ENCODE measurements at places on chromosomes 7 and 10.

DNA sequence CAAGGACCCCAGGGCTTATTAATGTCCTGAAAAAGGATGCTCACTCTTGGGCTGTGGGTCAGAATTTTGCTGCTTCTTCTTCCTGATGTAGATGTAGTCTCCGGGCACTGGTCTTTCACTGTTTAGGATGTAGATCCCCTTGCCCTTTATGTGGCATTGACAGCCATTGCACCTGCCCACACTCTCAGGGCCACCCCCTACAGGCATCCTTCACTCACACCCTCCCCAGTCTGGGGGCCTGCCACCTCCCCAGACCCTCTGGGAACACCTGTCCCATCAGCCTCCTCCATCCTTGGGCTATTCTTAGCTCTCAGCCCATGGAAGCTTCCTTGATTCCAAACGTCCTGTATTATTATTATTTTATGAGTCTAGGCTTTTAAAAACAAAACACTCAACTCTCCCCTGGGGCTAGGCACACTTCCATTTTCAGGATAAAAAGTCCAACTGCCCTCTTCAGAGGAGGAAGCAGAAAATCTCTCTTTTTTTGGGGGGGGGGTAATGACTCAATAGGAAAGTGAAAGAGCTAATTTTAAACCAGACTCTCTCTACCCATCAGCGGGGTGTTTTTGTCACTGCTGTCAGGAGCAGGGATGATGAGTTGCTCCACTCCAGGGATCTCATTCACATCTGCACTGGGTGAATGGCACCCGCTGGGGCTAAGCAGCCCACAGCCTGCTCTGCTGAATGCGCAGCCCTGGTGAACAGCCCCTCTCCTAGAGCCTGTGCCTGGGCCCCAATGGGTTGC, 11.5 kb upstream of the KLRG2 start:
- no peak for DNase-seq

- no peak for DNase-seq
These were observed at the start of gene MNX1 for GRCh38 chr7:157010588-157011332. Gene MNX1 (minus strand): TSS chr7:157010663. CDS start chr7:157010350, 313 bp downstream.

GRCh38 chr7:107171496-107171895, 2.7 kb downstream of the HBP1 start:
- DNase-seq: no peak

GRCh38 chr10:125415006-125415633, 254.8 kb upstream of the CTBP2 start:
- no peak for DNase-seq

GRCh38 chr10:131746241-131746711, 154.5 kb upstream of the PPP2R2D start:
- no peak for DNase-seq

GRCh38 chr10:76017733-76018433, 586.5 kb downstream of the LRMDA start:
- no peak for DNase-seq

DNA sequence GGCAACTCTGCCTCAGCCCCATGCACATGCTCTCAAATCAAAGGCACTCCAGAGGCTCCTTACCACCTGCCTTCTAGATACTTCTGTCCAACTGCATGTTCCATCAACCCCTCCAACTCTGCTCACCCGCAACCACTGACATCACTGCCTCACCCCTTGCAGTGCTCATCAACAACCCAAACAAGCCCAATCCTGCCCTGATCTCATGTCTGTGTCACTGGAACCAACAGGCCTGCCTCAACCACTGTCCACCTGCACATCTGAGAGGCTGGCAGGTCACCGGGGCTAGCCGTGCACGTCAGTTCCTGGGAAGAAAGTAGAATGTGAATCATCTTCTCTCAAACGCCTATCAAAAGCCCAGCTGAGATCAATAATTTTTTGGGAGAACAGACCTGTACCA, 33.3 kb downstream of the CTBP2 start:
- DNase-seq: no peak

GRCh38 chr10:107152087-107152486, 12.4 kb downstream of the SORCS1 start:
- DNase-seq: no peak

- DNase-seq: no peak
These were observed 87.3 kb upstream of the SEC61G start for GRCh38 chr7:54846273-54846672.

GRCh38 chr7:90560730-90561129, 35.4 kb upstream of the CDK14 start:
- DNase-seq: no peak

DNA sequence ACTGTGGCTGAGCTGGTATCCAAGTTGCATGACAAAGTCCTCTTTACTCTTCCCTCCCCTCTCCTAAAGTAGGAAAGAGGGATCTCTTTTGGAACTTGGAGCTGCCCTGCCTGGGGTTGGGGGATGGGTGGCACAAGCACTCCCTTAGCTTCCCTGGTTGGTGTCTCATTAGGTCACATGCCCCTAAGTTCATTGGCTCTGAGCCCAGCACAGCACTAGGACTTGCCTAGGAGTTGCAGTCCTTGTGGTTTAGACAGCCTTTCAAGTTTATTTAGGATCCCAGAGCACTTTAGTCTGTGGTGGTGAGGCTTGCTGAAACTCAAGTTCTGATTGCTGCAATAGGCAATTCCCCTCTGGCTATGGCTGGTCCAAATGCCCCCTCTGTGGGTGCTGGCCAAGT, 281.4 kb downstream of the NXPH1 start:
- no peak for DNase-seq

DNA sequence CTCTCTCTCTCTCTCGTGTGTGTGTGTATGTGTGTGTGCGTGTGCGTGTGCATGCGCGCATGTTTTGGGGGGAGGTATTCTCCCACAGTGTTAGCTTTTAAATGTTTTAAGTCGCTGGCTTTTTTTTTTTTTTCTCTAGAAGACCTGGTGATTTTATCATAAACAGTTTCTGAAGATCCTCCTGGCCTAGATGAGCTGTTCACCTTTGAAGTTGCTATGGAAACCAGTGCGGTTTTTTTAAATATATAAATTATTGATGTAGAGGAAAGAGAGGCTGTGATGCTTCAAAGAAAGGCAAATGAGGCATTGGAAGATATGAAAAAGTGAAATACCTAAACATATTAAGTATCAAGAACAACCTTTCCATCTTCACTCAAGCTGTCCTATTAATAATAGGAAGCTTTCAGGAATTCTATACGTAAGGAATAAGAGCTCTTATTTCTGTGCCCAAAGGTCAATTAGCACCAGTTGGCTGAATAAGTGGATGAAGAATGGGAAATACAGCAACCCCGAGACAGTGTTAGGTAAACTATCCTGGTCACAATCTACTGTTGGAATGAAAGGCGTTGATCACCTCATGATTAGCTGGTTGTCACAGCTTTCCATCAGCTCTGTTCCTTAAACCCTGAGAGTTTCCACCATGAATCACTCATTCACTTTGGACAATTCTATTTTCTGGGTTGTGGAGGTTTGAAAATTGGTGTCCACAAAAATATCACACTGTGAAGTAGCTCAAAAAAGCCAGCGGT, 66.5 kb upstream of the SLC35G1 start:
- DNase-seq: no peak

DNA sequence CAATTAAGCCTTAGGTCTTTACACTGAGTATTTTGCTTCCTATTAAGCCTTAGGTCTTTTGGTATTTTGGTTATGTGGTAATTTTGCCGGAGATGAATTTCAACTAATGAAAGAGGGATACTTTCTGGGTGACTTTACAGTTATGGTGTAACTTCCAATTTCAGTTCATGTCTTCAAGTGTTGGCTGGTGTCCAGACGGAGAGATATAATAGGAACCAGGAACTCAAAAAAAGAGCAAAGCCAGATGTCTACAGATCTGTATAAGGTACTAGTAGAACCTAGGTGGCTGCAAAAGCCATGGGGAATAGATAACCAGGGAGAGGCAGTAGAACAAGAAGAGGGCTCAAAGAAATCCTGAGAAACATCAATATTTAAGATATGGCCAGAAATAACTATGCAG, 12.3 kb downstream of the ERCC6 start:
- DNase-seq: no peak

- no peak for DNase-seq
These were observed 24.6 kb downstream of the RAMP3 start for GRCh38 chr7:45181991-45182855.

GRCh38 chr10:16565604-16566003, 43.9 kb upstream of the C1QL3 start:
- no peak for DNase-seq

- no peak for DNase-seq
These were observed 178.7 kb downstream of the CACNA2D1 start for GRCh38 chr7:82264783-82265305.

GRCh38 chr10:21995557-21995956, 8.0 kb downstream of the DNAJC1 start:
- no peak for DNase-seq

- no peak for DNase-seq
These were observed 40.6 kb upstream of the AGBL3 start for GRCh38 chr7:134945691-134946090.

DNA sequence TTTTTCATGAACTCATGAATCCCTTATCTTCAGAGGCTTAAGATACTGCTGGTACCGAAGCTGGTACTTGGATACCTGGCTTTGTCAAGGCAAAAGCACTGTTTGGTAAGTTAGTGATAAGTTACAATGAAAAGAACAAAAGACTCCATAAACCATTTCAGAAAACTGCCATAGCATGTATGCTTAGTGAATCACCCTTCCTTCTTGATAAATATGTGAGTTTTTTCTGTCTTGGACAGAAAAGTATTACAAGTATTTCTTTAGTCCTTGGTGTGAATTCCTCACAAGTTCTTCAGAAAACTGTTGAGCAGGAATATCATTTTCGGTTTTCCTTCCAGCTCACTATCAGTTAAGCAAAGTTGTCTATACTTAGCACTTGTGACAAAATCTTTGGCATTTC, 25.6 kb downstream of the PUS7 start:
- no peak for DNase-seq

DNA sequence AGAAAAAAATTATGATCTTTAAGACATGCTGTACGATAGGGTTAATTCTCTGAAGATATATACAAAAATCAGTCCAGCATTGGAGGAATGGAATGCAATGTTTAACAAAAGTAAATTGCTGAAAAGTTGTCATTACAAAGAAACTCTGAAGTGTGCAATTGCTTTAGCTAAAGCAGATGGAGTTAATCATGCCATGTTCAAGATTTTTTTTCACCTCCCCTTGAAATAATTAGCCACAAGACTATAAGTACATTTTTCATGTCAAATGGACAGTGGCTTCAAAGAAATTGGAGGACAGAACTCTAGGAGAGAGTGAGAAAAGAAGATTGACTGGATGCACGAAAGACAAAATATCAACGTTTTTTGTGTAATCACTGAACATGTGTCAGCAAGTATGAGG, 63.1 kb upstream of the MEOX2 start:
- no peak for DNase-seq

DNA sequence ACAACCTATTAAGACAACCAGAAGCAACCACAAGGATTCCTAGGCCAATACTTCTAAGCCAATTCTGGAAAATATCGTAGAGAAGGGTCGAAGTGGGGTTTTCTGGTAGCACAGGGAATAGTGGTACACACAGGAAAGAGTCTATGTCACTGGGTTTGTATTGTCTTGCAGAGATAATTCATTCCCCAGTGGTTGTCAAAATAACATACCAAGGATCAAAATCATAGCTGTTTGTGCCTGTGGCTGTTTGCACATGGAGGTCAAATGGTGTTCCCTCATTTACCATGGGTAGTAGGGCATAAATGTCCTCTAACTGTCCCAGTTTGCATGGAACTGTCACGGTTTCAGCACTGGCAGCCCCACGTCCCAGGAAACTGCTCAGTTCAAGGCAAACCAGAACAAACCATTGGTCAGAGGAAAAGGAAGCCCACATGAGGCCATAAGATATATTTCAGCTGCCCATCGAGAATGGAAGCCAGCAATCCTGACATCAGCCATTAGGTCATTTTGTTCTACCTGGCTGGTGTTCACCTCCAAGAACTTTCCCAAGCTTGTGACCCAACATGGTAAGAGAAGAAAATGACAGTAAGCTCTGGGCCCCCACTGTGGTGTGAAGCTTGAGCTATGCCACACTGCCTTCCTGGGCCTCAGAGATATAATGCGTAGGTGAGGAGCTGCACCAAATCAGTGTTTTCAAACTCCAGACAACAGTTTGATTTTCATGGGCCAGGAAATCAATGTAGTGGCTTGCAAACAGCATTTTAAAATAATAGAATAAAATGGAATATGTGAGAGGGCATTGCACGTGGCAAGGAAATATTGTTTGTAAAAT, 53.9 kb upstream of the NFE2L3 start:
- no peak for DNase-seq

- no peak for DNase-seq
These were observed 49.4 kb downstream of the AKR1D1 start for GRCh38 chr7:138125598-138126111.

DNA sequence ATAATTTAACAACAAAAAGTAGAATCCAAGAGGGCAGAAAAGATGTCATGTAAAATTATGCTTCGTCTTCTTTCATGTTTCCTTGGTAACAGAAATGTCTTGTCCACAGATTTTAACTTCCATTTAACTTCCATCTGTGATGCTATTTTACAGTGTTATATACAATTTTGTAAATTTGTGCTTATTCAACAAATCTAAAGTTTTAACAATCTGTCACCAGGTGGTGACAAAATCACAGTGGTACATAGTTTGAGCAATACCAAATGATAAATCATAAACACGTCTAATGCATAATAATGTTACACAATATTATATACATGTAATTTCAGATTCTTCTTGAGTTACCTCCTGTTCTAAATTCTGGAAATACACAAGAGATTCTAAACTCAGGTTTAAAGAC, 784.4 kb upstream of the CELF2 start:
- no peak for DNase-seq

- no peak for DNase-seq
These were observed 59.7 kb upstream of the CCDC71L start for GRCh38 chr7:106720641-106721040.

GRCh38 chr7:2452643-2453270, 23.4 kb downstream of the GRIFIN start:
- no peak for DNase-seq

DNA sequence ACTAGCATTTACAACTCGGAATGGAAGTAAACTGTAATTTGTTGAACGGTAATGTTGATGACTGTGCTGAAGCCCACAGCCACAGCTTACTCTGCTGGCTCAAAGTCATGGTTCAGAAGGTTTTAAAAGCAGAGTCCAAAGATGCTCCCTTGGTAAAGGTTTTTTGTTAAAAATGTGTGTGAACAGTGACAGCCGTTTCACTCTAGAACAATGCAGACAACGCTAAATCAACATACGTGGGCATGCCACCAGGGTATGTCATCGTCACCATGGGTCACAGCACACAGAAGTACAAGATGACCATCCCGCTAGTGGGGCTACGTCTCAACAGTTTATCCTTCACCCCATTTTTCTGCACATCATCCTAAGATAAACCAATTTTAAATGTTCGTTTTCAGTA, 106.5 kb upstream of the LANCL2 start:
- DNase-seq: no peak
